Activated CD4-positive, alpha-beta T cell treated with anti-CD3 and anti-CD28 coated beads for 4 hours (primary cell): ENCODE measurements at places on chromosomes 7 and 10.

GRCh38 chr10:133375357-133376115 lies 2.4 kb upstream of the ECHS1 start:
- DNase-seq, result no peak

DNA sequence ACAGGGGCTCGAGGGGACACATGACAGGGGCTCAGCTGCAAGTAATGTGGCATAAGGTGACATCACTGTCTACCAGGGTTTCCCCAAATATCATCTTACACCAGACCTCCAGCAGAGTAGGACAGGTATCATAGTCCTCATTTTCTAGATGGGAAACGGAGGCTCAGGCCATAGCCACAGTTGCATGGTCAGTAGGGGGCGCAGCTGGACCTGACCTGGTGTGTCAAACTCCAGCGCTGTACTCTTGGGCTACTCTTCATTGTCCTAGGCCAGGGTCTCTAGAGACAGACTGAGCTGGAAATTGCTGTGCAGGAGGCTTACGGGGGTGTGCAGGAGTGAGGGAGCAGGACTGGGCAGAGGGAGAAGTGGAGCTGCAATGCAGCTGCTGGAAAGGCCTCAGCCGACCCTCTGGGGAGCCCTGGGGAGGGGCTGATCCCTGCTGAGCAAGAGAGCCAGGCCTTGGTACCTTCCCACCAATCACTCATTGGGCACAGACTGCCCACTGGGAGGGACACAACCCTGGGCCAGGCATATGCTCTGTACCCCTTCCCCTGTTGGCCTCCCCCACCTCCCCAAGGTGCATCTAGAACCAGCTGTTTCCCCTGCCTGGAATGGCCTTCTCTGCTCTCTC lies 89.9 kb downstream of the CDH23 start:
- DNase-seq, result no peak

GRCh38 chr7:103129702-103130549 lies 19.0 kb downstream of the NAPEPLD start:
- no peak for DNase-seq

DNA sequence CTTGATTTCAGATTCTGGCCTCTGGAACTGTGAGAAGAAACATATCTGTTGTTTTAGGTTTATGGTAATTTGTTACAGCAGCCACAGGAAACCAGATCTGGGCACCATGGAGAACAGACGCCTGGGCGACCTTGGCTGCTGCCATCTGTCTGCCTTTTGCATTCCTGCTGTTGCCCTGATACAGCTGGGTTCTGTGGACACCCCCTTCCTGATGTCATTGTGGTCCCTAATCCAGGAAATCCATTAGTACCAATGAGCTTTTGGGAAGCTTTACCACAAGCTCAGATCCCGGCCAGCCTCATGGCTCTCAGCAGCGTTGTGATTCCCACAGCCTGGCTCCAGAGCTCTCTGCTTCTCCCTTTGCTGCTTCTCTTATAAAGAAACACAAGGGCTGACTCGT lies 174.2 kb upstream of the NPS start:
- no peak for DNase-seq

DNA sequence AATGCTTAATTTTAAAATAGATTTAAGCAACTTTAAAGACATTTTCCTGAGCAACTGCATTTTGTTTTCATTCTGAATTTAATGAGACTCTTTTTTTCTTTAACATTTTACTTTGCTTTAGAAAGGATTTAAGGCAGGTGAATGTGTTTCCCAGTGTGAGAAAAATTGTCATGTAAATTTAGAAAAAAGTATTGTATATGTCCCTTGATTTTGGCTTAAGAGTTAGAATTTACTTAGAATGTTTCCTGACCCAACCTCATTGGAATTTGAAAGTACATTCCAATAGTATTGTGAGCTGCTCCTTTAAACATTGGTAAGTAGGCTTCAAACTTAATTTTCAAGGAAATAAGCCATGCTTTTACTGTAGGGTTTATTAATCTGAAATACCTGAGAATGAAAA lies 110.2 kb downstream of the PTEN start:
- no peak for DNase-seq

DNA sequence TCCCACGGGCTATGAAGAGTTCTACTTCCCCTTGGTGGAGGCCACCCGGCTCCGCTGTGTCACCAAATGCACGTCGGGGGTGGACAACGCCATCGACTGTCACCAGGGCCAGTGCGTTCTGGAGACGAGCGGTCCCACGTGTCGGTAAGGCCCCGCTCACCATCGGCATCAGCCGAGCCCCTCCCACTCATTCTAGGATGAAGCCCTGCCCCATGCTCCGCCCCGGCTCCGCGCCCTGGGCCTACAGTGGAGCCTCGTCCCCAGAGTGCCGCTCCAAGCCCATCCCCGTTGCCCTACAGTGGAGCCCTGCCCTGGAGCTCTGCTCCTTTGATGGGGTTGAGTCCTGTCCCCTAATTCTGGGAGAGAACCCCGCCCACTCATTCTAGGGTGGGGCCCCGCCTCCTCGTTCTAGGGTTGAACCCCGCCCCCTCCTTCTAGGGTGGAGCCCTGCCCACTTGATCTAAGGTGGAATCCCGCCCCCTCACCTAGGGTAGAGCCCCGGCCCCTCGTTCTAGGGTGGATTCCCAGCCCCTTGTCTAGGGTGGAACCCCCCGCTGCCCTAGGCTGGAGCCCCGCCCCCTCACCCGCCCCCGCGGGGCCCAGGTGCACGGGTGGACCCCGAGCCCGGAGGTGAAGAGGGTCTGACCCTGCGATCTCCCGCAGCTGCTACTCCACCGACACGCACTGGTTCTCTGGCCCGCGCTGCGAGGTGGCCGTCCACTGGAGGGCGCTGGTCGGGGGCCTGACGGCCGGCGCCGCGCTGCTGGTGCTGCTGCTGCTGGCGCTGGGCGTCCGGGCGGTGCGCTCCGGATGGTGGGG lies 3.4 kb upstream of the MUC12 start:
- peak; percentile 64 for DNase-seq

GRCh38 chr7:134420424-134421125 lies 38.3 kb downstream of the AKR1B1 start:
- no peak for DNase-seq

GRCh38 chr10:97333351-97333600 lies 1.3 kb downstream of the FRAT2 start:
- DNase-seq, result no peak

- DNase-seq, result no peak
Measured at GRCh38 chr7:148156233-148156632, 434.3 kb upstream of the C7orf33 start.

GRCh38 chr10:50740293-50740648 lies 535 bp downstream of the ASAH2B start:
- peak; percentile 28 for DNase-seq

DNA sequence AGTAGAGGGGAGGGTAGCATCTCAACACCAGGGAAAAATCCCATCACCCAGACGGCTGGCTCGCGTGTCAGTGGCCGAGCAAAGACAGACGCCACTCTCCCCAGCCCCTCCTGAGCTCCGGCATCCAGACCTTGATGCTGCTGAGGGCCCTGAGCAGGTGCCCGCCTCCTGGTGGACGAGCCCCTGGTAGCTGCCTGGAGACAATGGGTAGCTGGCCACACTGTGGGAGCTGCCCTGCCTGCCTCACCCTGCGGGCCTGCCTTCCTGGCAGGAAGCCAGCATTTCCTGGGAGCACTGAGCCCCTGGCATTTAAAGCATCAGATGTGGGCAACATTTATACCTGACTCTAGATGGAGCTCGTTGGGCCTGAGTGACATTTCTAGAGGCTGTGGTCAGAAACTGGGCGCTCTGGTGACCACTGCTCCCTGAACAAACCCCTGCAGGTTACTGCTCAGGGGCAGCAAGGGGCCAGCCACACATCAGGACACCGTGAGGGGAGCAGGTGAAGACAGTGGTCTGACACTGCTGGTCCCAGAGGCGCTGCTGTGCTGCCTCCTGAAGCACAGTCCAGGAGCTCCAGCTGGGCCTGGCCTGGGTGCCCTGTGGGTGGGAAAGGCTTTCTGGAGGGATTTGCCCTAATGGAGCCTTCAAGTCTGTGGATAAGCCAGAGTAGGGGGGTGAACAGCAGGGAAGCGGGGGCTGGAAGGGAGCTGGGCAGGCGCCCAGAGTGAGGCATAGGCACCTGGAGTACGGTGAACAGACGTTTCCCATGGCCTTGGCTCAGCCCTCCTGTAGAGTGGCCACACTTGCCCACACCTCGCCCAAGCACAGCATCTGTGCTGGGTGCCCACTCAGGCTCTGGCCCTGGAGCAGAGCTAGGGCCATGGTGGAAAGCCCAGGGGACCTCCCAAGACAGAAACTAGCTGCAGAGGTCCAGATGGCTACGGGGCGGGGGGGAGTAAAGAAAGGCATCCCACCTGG lies 138.7 kb downstream of the MAPK8 start:
- no peak for DNase-seq

DNA sequence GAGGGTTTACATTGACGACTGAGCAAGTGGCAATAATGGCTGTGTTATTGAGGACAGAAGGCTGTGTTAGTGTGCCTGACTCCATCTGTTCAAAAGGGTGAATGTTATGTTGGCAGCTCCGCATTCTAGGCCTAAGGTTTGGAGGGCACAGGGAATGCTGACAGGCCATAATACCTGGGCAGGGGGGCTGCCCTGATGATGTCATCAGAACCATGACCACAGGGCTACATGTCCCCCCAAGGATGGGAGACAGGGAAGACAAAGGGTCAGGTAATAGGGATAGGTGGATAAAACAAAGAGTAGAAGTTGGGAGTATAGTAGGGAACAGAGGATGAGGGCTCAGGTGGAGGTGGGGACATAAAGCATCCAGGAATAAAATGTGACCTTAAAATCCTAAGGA lies 1.8 kb upstream of the PPP3CB start:
- no peak for DNase-seq

DNA sequence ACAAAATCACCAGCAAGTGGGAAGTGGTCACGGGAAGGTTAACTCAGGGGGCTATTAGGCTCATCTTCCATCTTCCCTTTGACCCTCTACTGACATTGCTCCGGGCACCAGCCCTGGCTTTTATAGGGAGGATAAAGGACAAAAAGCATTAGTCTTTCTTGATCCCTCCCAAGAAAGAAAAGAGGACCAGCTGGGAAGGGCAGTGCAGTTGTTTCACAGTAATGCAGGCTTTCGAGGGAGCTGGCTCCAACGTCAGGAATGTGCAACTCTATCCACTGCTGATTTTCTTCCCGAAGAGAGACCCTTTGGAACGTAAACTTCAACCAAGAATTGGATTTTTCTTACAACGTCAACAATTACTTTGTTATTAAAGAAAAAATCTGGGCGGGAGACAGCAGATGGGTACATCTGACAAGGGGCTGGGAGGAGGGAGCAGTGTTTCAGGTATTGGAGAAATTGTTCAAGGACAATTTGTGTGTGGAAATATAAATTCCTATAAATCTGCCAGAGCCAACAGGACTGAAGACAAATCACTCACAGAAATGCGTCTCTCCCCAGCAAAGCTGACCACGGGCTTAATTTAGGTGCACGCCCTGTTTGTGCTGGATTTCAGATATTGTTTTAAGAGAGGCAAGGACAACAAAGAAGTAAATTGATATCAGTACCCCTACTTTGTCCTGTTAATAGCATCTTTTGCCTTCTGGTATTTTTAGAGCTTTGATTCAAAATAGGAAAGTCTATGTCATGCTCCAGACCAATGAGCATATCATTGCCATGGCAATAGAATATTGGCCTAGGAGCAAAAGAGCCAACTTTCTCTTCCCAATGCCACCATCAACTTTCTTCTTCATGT lies 23.4 kb upstream of the ARID5B start:
- no peak for DNase-seq

DNA sequence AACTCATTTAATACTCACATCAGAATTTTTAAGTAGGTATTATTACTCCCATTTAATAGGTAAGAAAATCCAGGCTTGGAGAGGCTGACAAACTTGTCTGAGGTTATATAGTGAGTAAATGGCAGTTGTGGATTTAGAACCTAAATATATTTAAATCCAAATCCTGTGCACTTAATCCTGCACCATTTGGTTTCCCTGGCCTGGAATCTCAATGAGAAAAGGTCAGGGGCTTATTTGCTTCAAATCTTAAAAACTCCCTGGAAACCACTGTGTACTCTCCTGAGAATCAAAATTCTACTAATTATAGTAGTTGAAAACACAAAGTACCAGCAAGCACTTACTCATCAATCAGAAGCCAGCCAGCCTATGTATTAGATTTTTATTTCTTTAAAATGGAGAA lies 97.7 kb downstream of the DNMBP start:
- DNase-seq, result no peak

- no peak for DNase-seq
Measured at GRCh38 chr10:45395554-45395953, 21.5 kb downstream of the ALOX5 start.

DNA sequence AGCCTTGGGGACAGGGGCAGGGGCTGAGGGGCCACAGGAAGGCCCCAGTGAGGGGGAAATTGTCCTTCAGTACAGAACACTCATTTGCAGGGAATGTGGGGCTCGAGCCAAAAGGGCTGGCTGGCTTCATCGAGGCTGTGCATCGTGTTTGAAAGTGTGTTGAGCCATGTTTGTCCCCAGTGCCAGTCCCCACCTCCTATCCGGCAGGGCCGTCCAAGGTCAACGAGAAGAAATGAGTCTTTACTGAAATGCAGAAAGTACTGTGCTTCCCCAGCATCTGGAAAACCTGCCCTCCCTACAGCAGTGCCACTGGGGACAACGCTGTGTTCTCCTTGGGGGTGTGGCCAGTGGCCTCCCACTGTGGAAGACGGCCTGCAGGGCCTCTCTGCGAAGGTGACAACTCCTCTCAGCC lies 214.1 kb downstream of the KLF6 start:
- no peak for DNase-seq

DNA sequence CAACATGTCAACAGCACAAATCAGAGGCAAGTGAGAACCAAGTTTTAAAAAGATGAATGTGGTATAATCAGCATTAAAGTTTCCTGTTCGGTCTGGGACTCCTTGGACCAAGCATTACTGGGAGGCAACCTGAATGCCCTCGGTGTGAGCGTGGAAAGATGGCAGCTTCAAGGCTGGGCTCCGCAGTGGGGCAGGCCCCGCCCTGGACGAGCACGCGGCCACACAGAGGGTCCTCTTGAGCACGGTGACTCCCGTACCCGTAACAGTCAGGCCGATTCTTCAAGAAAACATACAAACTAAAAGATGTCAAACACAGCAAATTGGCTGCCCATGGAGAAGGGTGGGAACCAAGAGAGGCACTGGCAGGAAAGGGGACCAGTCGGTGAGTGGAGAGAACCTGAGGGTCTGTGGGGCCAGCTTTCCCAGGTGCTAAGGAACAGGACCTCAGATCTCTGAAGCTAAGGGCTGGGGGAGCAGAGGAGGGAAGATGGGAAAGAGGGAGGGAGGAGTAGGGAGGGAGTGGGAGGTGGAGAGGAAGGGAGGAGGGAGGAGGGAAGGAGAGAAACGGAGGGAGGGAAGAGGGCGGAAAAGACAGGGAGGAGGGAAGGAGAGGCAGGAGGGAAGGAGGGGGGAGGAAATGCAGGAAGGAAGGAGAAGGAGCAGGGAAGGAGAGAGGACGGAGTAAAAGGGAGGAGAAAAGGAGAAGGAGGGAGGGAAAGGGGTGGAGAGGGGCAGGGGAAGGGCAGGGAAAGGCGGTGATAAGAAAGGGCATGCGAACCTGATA lies 71.2 kb upstream of the FAM20C start:
- DNase-seq, result no peak
